ENCODE measurements at places on chromosomes 12 and 14. TPM values are rescaled to one million over a fixed set of nuclear protein-coding genes. Genes with fewer than 3 reads are reported as not detected.

Gene SIX1
- total RNA-seq, result not detected

Gene ASB2
- total RNA-seq, result 11.8 TPM

DNA sequence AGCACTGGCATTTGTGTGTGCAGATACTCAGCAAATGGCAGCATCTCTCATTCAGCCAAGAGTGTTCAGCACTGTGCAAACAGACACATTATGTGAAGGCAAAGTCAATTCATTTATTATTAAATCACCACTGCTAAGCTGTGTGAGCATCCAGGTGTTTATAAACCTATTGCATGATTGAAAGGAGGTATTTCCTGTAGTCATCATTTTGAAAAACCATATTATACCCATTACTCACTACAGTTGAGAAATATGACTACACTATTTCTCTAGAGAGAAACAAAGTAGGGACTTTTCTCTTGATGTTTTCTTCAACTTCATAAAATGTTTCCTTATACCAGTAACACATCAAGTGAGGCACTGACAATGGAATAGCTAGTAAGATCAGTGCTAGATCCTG, 13.7 kb downstream of the SPX start:
- H3K4me1 ChIP-seq, result no peaks in the 10 kb centered on the region
- no peak overlapping the region for H3K4me3 ChIP-seq
- no peak overlapping the region for H3K27ac ChIP-seq
- DNase-seq, result no peak
- H3K36me3 ChIP-seq, result no peaks in the 10 kb centered on the region

- H3K27me3 ChIP-seq, result no peaks in the 10 kb centered on the region
- no peak for DNase-seq
- no peaks in the 10 kb centered on the region for H3K36me3 ChIP-seq
- no peak overlapping the region for H3K27ac ChIP-seq
- no peaks in the 10 kb centered on the region for H3K4me1 ChIP-seq
Measured at GRCh38 chr12:24048446-24048845, 99.0 kb upstream of the SOX5 start.

DNA sequence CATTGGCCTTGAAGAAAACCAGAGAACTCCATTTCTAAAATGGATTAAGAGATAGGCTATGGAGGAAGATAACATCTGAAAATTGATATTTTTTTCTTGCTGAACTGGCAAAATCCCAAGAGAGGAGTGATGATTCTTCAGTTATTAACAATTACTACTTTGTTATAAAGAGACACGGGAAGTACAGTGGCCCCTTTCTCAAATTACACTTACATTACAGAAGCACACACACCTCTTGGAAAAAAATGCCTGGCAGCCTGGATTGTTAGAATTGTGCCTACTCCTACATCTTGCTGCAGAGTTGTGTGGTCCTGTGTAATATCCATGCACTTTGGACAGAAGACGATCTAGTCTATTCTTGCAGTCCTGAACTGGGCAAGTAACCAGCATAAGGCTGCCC, 71.7 kb downstream of the TGFB3 start:
- no peak for DNase-seq
- H3K27ac ChIP-seq, result no peak overlapping the region
- H3K27me3 ChIP-seq, result no peaks in the 10 kb centered on the region
- H3K4me1 ChIP-seq, result no peaks in the 10 kb centered on the region

DNA sequence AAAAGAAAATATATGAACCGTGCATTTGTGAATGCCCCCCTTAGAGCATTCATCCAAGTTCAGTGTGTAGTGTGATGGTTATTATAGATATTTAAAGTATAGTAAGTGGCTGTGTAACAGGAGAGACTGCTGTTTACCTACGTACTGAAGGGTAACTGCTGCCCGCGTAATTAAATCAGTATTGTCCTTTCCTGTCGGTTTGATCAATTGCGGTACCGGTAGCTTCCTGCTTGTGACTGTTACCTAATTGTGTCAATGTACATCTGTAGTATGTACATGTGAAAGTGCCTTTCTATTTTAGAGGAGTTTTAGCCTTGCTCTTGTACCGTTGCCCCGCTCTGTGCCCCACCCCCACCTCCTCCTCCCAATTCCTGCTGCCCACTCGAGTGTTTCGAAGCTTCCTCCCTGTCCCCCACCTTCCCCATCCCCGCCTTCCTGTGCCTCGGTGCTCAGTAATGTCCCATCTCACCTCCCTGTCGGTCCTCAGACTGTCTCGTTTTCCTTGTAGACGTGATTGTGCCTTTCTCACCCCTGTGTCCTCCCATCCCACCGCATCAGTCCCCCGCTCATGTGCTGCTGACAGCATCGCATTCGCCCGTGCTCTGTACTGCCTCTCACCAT, 75.0 kb downstream of the KICS2 start:
- no peak overlapping the region for H3K4me3 ChIP-seq
- no peaks in the 10 kb centered on the region for H3K36me3 ChIP-seq
- no peaks in the 10 kb centered on the region for H3K4me1 ChIP-seq
- no peak overlapping the region for H3K27ac ChIP-seq

- no peaks in the 10 kb centered on the region for H3K36me3 ChIP-seq
- no peak overlapping the region for H3K27ac ChIP-seq
- no peak overlapping the region for H3K4me3 ChIP-seq
- DNase-seq, result no peak
- H3K4me1 ChIP-seq, result no peaks in the 10 kb centered on the region
Measured at GRCh38 chr12:126936181-126936851, 1330.7 kb upstream of the TMEM132C start.
